ENCODE measurements at places on chromosomes 4 and X.

DNA sequence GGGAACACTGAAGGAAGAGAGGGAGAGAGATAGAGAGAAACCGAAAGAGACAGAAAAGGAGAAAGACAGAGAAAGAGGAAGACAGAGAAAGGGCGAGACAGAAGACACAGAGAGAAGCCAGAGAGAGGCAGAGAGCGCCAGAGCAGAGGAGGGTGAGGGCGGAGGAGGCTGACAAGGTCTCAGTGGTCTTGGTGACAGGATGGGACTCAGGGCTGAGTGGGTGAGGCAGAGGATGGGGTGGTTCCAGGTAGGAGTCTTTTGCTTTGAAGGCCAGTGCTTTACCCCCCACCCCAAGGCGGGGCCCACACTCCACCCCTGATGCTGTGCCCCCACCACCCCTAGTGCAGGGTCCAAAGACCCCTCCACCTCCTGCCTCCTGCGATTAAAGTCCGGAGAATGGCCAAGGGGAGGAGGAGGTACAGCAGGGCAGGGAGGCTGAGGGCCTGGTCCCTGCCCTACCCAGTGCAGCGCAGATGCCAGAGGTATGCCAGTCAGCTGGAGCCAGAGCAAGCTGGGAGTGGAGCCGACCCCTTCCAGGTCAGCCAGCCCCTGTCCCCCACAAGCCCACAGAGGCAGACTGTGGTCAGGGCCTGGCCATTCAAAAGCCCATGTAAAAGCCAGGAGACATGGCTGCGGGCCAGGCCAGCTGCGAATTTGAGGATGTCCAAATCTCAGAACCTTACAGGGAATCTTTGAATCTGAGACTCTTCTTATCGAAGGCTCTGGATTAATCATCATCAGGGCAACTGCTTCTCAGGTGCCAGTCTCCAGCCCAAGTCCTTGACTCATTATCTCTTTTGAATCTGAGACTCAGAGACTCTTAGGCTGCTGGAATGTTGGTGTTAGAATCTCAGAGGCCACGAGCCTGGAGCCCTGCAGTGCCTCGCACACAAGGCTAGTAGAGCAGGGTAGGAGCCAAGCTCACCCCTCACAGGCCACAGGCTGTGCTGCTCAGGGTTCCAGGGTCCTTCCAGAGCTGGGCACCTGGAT is 758 bp downstream of the IQSEC2 start:
- no peak for DNase-seq

- no peak for DNase-seq
Observed at GRCh38 chr4:125316791-125317524, 2.2 kb downstream of the FAT4 start.

DNA sequence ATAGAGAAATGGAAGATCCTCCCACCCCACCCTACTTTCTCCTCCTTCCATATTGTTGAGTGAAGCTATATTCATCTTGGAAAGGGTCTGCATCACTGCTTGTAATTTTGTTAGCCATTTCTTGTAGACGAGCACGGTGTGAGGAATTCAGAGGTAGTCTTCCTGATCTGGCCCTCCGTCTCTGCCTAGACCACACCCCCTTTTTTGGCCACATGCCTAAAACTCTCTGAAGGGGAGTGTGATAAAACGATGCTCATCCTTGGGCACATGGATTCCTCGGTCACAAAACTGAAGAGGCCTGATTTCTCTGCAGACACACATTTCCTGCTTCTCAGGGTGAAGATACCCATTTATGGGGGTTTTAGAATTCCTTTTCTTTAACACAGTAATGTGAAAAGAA is 182.8 kb downstream of the LARP7 start:
- no peak for DNase-seq

DNA sequence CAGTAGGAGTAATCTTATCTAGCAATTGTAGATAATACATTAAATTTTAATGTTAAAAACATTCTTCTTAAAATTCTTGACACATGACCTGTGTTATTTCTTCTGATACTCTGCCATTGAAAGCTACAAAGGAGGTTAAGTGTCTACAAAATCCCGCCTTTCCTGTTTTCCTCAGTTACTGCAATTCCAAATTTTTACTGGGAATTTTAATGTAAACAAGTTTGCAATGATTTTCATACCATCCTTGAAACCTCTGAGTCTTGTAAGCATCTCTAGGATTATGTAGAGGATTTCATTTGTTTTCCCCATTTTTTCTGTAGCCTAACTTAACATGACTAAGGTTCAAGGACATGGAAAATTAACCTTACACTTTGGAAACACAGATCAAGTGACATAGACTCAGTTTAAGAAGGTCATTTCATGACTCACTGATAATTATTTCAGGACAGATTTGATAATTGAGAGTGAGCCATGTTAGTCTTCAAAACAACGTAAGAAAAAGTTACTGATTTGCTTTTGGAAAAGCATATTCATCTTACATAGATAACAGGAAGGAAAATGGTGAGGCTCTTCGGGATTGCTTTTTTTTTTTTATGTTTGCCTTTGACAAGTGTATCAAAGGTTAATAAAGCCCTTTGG is 39.6 kb upstream of the PDLIM5 start:
- no peak for DNase-seq

DNA sequence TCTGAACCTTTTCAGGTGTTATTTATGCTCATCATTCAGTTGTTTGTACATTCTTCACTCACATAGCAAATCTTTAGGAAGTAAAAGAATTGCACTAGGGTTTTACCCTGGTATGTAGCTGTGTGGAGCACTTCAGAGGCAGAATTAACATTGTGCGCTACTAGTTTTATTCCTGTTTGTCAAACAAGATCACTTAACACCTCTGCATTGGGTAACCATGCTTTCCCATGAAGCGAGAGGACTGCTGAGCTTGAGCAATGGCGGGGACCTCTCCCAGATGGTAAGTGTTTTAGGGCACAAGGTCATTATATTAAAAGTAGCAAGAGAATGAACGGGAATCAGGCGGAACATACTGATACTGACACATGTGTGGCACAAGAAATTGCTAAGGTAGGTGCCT is 59.2 kb downstream of the SHROOM3 start:
- no peak for DNase-seq

- no peak for DNase-seq
Observed at GRCh38 chr4:189124149-189124758, 816.4 kb upstream of the FRG1 start.

DNA sequence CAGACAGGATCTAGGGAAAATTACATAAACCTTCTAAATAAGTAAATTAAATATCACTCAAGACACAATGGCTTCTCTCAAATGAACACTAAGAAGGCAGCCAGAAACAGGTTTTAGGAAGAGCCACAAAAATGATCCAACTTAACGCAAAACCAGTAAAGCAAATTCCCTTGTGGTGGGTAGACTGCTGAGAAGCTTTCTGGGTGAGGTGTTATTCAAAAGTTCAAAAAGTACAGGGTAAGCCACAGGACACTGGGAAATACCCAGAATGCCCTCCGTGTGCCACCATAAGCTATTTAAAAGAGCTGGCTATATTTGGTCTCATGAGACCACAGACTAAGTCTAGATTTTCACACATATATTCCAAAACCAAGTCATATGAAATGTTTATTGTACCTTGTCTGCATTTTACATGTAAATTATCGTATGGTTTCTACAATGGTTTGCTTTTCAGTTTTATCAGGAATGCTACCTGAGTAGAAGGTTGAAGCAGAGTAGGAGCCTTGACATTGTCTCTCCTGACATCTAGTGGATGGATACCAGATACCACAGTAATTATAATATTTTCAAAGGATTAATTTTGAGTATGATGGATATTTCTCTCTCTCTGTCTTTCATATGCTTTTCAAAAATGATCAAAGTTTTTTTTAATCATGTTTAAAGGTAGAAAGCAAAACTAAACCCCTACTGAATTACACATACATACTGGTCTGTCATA is 109.3 kb upstream of the KLHL13 start:
- no peak for DNase-seq

DNA sequence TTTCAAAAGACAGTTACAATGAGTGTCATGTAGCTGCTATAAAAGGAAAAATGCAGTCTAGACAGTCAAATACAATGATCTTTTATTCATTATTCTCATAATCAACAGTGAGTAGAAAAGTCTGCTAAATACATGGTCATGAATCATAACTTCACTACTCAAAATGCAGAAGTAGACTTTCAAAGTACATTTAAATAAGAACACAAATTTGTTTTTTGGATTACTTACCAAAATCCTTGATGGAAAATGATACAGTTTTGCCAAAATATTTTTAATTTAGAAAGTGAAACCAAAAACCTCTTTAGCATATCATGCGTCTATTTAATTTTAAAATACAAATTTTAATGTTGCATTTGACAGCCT is 4.9 kb downstream of the ACSL4 start:
- no peak for DNase-seq

- DNase-seq, result no peak
Observed at GRCh38 chrX:44484607-44485146, 58.0 kb downstream of the FUNDC1 start.

DNA sequence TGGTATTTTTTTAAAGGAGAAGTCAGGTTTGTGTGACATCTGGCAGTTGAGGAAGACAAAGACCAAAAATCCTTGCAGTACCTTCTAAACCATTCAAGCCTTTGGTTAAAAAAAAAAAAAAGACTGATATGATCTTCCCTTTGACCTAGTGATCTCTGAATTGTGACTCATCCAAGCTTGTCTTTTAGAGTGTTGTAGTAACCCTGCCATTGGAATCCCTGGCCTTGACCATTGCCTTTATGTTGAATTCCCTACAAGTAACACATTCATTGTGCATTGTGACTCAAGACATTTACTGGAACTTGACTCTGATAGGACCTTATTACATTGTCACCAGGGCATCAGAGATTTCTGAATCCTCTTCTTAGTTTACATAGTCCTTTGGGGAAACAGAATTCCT is 1469.0 kb downstream of the TECRL start:
- DNase-seq, result no peak
